ENCODE measurements at places on chromosomes 2 and 18.
A peak's percentile ranks its signal among the peaks of the same experiment; 100 is the strongest.

DNA sequence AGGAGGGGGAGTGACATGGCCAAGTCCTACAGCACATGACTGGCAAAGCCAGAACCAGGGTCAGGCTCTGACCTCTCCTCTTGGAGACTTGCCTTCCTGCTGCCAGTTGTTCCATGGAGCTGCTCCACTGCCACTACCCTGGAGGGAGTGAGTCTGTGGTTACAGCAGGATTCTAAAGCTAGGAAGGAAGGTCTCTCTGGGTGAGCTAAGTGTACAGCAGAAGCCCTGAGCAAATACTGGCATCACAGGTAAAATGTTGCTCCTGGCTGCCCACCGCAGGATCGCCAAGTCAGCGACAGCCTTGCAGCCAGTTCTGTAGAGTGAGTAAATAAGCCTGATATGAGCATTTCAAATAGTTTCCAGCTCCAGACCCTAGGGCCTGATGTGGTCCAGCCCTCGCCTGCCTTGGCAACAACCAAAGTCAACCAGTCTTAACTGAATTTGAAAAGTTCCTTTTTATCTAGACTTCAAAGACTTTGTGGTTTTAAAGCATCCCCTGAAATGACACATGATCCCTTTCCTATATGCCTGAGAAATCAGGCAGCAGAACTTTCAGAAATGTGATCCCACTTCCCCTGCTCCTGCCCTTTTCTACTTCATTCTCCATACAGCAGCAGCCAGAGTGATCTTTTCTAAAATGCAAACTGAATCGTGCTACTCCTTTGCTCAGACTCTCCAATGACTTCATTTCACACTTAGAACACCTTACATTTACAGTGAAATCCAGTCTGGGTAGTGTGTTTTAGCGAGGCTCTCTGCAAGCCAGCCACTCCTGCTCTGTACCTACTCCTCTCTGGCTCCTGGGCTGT lies 114.3 kb downstream of the MGAT5 start:
- DNase-seq = peak; percentile 16

- DNase-seq = peak; percentile 59
Measured at GRCh38 chr2:42092084-42092996, 44.5 kb downstream of the PKDCC start.

GRCh38 chr2:138516030-138516704 lies 14.6 kb downstream of the SPOPL start:
- no peak for DNase-seq

DNA sequence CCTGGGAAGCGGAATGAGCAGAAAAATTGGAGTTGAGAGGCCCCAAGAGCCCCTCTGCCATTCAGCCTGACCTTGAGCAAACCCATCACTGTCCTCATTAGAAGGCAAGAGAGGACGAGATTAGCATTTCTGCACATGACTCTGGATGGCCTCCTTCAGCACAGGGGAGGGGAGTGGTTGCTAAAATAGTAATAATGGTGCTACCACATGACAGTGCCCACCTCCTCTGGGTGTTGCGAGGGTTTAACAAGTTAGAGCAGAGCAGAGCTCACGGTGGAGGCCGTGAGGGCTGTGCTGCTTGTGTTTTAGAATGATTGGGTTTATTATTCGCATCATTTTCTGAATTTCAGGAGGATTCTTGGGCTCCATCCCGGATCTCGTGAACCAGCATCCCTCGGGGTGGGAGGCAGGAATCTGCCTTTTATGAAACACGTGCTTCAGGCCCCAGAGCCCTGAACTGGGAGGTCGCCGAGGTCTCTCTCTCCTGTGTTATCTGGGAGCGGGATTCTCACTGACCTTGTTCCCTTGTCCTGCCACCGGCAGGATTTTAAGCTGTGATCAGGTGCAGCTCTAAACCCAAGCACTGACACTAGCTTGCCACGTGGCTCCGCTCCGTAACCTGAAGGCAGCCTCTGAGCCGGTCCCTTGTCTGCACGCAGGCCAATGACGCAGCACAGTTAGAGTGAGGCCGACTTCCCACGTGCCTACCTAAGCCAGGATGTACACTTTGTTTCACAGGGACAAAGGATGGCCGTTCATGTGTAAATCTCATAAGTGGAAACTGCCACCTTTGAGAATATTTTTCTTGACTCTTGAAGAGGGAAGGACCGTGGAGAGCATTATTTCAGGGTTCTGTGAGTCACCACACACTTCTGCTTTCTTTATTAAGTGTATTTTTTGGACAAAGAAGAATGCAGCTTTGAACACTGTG lies 142.3 kb downstream of the ACOXL start:
- DNase-seq = no peak

- no peak for DNase-seq
Measured at GRCh38 chr18:4172196-4173100, 282.7 kb downstream of the DLGAP1 start.

DNA sequence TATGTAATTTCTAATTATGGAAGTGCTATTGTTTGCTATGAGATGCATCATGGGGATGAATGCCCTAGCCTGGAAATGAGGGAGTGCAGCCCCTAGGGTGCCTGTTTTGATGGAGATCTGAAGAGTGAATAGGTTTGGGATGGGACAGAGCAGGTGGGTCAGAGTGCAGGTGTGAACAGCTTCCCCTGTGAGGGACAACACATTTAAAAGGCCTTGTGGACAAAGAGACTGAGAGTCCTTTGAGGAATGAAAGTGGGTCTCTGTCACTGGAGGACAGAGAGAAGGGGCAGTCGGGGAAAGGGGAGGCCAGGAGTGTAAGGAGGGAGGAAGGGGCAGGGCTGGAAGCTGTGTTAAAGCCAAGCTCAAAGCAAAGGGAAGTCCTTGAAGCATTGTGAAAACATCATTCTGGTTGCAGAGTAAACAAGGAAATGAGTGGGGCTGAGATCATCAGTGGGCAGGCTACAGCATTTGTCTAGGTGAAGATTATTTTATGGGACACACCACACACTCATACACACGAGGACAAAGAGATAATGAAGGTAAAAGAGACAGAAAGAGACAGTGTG lies 877.6 kb downstream of the SLC4A3 start:
- peak; percentile 67 for DNase-seq

- DNase-seq = peak; percentile 20
Measured at GRCh38 chr2:126644630-126645191, 11.2 kb upstream of the GYPC start.
